Hematopoietic multipotent progenitor cell treated with erythropoietin and hydrocortisone succinate and interleukin-3 and kit ligand, for 6 days (in vitro differentiated cells): ENCODE measurements at places on chromosomes 5 and 9.

DNA sequence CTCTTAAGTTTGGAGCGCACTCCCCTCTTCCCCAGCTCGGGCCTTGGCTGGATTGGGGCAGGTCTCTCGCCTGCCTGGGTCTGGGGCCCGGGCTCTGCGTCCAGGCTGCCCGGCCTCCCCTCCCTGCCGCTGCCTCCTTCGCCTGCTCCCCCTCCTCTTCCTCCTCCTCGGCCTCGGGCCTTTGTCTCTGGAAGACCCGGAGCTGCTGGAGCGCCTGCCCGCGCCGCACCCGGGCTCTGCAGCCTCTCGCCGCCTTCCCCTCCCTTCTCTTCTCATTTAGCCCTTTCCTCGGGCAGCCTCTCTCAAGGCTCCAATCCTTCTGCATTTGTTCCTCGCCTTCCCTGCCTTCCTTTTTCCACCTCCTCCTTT lies 218.5 kb downstream of the C9orf50 start:
- no peak for DNase-seq

GRCh38 chr9:27337833-27338526 lies 41.0 kb upstream of the EQTN start:
- no peak for DNase-seq

GRCh38 chr5:74595143-74595925 lies 45.2 kb downstream of the ENC1 start:
- no peak for DNase-seq

DNA sequence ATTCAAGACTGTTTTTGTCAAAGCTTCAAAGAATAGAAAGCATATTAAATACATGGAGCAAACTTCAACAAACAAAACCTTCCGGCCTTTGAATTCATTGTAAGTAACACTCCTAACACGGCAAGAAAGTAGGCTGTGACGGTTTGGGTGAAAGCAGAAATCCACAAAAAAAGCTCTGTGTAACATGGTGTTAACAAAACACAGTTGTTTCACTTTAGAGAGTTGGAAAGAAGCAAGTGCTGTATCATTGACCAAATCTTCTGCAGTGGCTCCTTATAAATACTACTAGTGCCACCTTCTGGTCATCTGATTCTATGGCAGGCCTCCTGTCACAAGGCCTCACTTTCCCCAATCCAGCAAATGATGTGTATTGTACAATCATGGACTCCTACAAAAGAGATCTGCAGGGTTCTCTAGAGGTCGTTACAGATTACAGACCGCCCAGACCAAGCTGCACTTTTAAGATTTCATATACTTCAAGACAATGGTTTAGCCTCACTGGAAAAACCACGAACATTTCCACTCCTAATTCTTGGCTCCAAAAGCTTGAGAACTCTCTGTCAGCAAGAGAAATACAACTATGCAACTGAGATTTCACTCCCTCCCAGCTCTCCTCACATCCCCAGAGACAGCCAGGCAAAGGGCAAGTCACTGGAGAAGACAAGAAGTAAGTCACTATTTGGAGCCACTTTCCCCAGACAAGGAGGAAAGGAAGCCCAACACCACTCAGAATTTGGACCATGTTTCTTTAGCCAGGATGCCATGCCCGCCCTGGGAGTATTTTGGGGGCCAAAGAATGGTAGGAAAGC lies 196.2 kb downstream of the DTWD2 start:
- peak; percentile 93 for DNase-seq

DNA sequence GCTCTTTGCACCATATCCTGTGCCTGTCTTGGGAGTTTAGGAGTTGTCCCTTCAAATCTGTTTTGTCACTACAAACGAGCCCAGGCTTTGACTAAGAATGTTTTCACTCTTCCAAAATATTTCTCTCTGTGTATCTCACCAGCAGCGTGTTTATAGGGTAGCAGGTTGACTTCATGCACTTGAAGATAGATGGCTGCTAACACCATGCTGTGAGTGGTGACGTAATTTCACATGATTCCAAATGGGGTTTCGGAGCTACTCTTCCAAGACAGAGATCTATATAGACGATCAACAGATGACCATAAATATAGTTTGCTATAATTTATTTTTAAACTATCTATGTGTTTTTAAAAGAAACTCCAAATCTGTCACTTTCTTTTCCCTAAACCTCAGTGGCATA lies 30.6 kb downstream of the RORB start:
- no peak for DNase-seq

DNA sequence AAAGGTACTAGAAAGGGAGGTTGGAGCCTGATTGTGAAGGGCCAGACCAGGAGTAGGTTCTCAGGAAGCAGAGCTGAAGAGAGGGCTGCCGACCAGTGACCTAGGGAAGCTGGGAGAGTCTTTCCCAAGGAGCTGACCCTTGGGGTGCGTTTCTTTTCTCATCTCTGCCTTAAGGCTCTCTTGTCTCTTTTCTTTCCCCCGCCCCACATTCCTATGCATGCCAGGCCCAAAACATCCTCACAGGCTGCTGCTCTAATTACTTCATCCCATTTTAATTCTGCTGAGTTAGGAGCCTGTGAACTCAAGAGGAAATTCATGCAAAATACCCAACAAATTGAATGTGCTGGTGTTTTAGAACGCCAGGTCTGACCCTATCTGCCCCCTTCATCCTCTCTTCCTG lies 46.9 kb upstream of the HSPA9 start:
- no peak for DNase-seq

GRCh38 chr9:110255463-110256379 lies 586 bp downstream of the TXN start:
- peak; percentile 70 for DNase-seq

- DNase-seq, result peak; percentile 71
Measured at GRCh38 chr9:93682155-93682968, 106.0 kb downstream of the PHF2 start.

DNA sequence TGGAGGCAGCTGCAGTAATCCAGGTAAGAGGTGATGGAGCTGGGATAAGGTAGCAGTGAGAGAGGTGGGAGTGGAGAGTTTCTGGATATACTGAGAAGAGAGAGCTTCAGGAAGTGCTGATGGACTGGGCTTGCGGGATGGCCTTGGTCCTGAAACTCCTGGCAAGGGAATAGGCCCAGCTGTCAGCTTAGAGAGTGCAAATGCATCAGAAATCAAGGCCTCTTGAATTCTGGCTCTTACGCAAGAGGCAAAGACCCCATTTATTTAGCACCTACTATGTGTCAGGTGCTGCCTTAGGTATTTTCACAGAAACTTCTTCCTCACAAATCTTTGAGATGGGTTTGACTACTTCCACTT lies 227.2 kb upstream of the MAP3K1 start:
- no peak for DNase-seq

DNA sequence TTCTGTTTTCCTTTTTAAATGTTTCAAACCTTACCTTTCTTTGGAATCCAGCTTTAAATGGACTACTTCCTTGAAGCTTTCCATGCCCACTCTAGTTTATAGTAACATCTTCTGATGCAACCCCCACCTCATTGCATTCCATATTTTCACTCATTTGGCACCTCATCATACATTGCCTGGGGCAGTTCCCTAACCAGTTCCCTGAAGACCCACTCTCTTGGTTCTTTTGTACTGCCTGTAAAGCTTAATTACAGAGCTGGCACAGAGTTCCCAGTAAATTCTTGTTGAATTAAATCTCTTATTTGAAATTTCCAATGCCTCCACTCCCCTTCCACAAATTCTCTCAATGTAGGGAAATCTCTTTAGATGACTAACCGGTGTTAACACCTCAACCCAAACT lies 257.2 kb downstream of the ARRDC3 start:
- no peak for DNase-seq

- DNase-seq, result no peak
Measured at GRCh38 chr5:68012831-68013230, 202.7 kb upstream of the PIK3R1 start.

- no peak for DNase-seq
Measured at GRCh38 chr5:38536968-38537367, 19.5 kb downstream of the LIFR start.

DNA sequence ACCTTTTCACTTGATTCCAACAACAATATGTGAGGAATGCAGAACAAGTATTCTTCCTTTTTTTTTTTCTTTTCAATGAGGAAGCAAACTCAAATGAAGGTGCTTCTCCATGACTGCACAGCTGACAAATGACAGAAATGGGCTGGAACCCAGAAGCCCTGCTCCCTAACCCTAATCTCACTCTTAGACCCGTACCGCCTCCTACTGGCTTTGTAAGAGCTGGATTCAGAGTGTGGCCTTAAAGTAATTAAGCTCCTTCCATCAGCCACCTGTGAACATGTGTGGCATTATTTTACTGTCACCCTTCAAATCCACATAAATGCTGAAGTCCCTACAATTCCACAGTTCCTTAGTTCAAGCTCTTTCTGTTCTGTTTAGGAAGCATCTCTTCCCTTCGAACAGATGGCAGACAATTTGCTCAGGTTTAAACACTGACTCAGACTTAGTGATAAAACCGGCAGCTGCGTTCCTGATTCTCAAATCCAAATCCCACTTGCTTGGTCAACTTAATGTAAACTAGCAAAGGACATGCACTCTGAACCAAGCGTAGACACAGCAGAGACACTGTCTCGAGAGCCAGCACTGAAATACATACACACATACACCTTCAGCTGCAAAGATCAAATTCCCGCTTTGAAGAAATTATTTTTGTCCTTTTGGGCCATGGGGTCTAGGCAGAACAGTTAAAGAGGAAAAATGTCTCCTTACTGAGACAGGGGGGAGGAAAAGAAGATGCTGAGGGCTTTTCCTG lies 316.7 kb upstream of the TLE4 start:
- peak; percentile 13 for DNase-seq

GRCh38 chr9:35820076-35820475 lies 5.2 kb upstream of the HINT2 start:
- peak; percentile 22 for DNase-seq

GRCh38 chr5:157290981-157291711 lies 25.2 kb downstream of the CYFIP2 start:
- peak; percentile 36 for DNase-seq

DNA sequence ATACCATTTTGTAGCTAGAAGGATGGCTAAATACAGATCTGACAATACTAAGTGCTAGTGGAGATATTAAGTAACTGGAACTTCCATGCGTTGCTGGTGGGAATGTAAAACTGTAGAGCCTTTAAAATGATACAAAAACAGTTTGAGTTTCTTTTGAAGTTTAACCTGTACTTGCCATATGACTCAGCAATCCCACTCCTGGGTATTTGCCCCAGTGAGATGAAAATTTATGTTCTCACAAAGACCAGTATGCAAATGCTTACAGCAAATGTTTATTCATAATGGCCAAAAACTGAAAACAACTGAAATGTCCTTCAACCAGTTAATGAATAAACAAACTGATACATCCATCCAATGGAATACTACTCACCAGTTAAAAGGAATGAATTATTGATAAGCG lies 137.3 kb downstream of the SLC12A2 start:
- DNase-seq, result no peak

GRCh38 chr9:129702589-129703520 lies 37.4 kb downstream of the PRRX2 start:
- DNase-seq, result no peak

- no peak for DNase-seq
Measured at GRCh38 chr9:107175816-107176435, 107.2 kb upstream of the RAD23B start.

GRCh38 chr9:97923529-97924108 lies 1.3 kb upstream of the TRMO start:
- DNase-seq, result peak; percentile 94

DNA sequence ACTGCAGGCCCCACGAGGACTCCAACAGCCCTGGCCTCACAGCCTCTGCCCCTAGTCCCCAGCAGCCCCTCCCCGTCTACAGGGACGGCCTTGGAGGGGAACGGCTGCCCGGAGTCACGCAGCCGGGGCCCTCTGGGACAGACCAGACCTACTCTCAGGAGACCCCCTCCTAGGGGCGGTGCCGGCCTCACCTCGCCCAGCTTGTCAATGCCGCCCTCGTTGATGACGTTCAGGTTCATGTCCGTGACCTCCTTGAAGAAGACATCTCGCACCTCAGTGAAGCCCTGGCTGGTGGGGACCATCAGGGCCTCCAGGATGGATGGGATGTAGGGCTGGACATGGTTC lies 58.6 kb downstream of the LRSAM1 start:
- no peak for DNase-seq

GRCh38 chr5:158195416-158196210 lies 336.7 kb upstream of the CLINT1 start:
- no peak for DNase-seq

- DNase-seq, result no peak
Measured at GRCh38 chr9:33703430-33704102, 91.8 kb upstream of the PRSS3 start.

DNA sequence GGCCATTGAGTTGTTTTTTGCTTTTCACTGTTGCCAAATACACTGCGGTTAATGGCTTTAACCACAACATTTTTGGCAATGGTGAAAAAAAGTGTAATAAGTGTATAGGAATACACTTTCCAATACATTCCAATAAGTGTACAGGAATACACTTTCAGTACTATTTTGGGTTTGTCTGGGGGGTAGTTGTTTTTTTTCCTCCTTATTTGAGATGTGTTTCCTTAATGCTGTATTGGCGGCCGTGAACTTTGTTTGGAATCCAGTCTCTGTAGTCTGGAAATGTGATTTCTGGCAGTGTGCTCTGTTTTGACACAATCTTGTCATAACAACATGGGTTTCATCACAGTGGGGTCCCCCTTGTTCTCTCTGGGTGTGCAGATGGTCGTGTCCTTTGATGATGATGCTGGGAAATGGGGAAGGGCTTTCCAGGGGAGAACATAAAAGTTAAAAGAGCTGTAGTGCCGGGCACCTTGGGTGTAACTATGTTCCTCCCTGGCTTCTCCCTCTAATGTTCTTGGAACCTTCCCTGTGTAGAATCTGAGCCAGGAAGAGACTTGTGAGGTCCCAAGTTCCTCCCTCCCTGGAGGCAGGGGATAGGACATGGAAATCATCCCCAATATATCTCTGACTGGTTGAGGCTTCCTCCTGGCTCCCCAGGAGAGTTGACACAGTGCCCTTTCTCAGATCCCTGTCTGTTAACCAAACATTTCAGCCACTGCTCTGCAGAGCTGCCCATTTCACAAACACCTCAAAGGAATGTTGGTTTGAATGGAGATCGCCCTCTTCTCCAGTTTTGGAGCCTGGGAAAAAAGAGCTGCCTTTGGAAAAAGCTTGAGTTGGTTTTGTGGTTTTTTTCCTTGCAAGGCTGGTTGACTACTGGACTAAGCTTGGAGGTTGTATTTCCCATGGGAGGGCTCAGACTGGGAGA lies 44.8 kb downstream of the RCL1 start:
- no peak for DNase-seq

DNA sequence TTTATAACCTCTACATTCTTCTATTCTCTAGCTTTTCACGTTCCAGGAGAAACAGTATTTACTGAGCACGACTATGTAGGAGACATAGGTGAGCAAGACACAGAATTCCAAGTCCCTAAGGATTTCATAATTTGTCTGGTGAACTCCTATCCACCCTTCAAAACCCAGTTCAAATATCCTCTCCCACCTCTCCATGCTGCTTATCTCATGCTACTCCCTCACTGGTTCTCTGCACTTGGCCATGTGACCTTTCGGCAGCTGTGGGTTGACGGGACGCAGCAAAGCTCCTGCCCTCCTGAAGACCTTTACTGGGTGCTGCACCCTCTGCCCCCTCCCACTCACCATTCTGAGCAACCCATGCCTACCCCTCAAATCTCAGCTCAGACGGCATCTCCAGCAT lies 173.2 kb downstream of the RGS3 start:
- DNase-seq, result no peak

- no peak for DNase-seq
Measured at GRCh38 chr5:17355586-17356346, 138.3 kb downstream of the BASP1 start.

- peak; percentile 54 for DNase-seq
Measured at GRCh38 chr9:117411547-117411946, 3.3 kb downstream of the ASTN2 start.

- no peak for DNase-seq
Measured at GRCh38 chr5:112787896-112788295, 50.2 kb downstream of the APC start.

- no peak for DNase-seq
Measured at GRCh38 chr5:67331296-67331925, 134.8 kb upstream of the CD180 start.
